ENCODE measurements at places on chromosomes 1 and 21. TPM values are rescaled to one million over a fixed set of nuclear protein-coding genes. Genes with fewer than 3 reads are reported as not detected.

DNA sequence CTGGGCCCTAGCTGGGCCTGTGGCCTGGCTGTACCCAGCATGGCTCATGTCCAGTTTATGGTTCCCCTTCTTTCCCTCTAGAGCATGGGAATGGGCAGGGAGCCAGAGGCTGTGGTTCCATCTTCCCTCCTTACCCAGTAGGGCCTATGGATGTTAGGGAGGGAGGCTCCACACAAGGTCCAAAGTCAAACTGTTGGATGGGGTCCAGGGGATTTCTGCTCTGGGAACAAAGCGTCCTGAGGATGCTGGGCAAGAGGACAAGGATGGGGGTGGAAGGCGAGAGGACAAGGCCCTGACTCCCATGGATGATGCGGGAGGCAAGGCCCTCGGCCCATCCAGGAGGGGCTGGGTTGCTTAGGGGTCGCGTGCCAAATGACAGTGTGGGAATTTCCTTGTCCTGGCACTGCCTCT is 17.3 kb downstream of the CSF1 start:
- no peak for DNase-seq

GRCh38 chr21:45611939-45612664 is 31.4 kb upstream of the PCBP3 start:
- DNase-seq = no peak

The LRIG2 gene
- polyA plus RNA-seq = 19.5 TPM

The AGL gene
- 36.6 TPM for polyA plus RNA-seq

The DYRK1A gene
- polyA plus RNA-seq = 58.0 TPM
